ENCODE measurements at places on chromosomes 7 and 10.
A peak's percentile ranks its signal among the peaks of the same experiment; 100 is the strongest.

GRCh38 chr10:48602401-48603135, 2.3 kb downstream of the ARHGAP22 start:
- DNase-seq: no peak

DNA sequence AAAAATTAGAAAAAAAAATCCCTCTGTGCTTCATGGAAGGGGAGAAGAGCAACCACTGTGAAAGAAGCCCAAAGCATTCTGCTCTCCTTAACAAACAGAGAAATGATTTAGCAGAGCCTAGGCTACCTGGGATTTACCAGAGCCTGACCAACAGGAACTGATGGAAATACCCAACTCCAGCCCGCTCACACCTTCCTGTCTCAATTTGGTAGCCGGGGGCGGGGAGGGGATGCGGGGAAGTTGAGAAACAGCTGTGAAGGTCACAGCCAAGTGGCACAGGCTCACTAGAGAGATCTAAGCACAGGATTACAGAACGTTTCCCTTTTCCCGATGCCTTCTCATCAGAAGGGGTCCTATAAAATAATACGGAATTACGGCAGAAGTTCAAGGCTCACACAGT, 17.6 kb downstream of the RSU1 start:
- no peak for DNase-seq

DNA sequence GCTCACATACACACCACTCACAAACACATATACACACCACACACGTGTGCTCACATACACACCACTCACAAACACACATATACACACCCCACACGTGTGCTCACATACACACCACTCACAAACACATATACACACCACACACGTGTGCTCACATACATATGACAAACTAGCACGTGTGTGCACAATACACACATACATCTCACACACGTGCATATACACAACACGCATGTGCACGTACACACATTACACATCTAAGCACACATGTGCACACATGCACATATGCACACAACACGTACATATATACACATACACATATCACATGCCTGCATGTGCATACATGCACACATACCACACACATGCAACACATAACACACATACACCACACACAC, 78.3 kb upstream of the FOXK1 start:
- no peak for DNase-seq

- no peak for DNase-seq
Observed at GRCh38 chr10:103513380-103514060, 20.0 kb downstream of the NEURL1 start.

DNA sequence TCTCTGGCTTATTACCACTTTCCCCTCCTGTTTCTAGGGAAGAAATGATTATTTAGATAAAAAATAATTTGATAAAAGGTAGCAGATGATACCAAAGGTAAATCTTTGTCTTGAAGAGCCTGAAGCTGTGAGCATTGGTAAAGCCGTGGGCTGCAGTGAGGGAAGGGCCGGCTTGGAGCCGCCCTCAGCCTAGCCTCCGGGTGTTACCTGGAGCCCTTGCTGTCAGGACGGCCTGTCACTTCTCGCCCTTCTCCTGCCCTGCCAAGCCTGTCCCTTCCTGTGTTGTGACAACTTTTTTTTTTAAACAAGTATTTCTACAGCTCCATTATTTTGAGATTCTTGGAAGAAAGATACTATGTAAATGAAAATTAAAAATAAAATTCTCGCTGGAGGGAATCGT, 7.0 kb downstream of the CUX1 start:
- no peak for DNase-seq

DNA sequence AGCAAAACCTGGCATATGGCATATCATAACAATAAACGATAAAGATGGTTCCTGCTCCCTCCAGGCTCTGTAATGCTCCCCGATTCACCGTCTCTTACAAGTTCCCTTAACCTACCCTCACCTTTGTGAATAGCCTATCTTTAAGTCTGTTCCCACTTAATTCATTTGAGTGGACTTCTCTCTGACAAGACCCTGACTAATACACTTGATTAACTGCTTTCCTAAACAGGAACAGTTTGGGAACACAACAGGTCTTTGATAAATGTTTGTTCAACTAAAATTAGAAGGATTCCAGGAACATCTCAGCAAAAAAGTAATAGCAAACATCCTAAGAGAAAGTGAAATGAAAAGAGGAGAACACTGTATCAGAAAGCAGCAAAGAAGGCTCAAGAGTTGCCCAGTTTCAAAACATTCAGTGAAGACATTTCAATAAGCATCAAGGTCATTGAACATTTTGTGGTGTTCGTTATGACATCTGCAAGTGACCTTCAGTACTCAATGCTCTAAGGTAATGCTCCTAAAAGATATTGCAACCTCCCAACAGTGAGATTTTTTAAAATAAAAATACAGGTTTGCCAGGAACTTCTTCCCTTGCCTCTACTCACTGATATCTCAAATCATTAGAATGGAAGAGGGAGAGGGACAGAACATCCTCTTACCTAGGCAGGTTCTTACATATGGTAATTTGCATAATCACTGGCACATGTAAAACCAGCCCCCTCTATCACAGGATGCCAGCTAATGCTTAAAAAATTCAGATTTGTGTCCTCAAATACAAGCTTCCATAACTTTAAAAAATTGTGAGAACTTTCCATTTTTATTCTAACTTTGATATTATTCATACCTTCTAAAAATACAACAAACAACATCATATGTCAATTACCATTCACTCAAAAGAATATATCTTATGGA, 11.4 kb upstream of the ARHGAP12 start:
- DNase-seq: no peak

GRCh38 chr7:73618538-73618937, 5.8 kb downstream of the MLXIPL start:
- DNase-seq: no peak

- DNase-seq: no peak
Observed at GRCh38 chr10:99858849-99859248, 76.4 kb downstream of the ABCC2 start.

GRCh38 chr7:101602484-101603241, 26.4 kb downstream of the MYL10 start:
- peak; percentile 44 for DNase-seq

GRCh38 chr7:148772297-148773089, 73.8 kb downstream of the CUL1 start:
- DNase-seq: no peak

DNA sequence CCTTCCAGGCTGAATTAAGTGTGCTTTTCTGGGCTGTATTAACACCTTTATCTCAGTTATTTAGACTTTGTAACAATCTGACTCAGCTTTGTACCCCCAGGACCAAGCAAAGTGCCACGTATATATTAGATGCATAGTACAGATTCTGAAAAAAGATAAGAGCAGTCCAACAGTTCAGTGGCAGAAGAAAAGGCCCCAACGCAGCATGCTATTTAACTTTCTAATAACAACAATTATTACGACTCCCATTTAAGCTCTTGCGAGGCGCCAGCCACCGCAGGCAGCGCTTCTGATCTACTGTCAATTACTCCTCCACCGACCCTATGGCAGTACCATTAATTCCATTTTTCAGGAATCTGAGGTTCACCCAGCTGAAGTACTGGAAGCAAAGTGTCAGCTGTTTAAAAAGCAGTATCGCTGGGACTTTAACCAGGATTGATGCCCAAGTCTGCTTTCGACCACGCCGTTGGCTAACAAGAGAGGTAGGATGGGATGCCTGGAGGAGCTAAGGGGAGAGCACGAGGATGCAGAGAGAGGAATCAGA, 638 bp downstream of the LIPA start:
- DNase-seq: no peak

DNA sequence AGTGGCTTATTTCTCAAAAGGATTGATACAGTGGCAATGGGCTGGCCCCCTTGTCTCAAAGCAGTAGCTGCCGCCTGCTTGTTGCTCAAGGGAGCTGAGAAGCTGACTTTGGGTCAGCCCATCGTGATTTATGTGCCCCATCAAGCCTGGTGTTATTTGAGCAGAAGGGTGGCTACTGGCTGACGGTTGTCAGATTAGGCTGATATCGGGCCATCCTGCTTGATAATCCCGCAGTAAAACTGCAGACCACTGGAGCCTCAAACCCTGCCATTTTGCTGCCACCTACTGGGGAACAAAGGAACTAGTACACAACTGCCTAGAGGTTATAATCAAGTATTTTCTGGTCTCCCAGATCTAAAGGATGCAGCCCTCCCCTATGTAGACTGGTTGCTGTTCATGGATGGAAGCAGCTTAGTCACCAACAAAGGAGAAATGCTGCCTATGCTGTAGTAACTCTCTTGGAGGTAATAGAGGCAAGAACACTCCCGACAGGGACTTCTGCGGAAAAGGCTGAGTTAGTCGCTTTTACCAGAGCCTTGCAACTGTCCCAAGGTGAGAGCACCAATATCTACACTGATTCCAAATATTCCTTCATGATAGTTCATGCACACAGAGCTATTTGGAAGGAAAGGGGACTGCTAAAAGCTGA, 65.9 kb upstream of the ZNF92 start:
- peak; percentile 65 for DNase-seq

GRCh38 chr10:69049566-69049961, 38.3 kb upstream of the SRGN start:
- DNase-seq: no peak

DNA sequence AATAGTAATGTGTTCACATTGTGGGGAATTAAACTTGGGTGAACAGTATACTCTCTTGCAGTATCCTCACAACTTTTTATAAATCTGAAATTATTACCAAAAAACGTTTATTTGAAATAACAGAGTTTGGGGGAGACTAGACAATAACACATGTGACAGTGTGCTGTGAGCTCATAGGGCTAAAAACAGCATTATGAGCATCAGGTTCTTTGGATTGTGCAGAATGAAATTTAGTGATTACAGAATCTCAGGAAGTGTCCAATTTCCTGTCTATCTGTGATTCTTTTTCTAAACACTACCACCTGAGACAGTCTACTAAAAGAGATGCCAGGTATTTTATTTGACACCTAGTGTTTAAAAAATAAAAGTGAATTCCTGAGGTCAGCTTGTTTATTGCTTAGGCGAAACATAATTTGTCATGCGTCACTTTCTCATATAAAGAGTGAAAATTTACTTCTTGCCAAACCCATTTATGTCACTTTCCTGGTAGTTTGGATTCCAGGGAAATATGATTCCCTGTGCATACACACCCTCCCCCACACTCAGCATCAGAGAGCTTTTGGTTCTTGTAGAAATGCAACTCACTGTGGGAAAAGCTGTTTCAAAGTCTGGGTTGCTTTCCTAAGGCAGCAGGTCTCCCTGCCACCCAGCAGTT, 71.2 kb downstream of the AOAH start:
- DNase-seq: no peak

GRCh38 chr7:84245835-84246234, 51.2 kb upstream of the SEMA3A start:
- no peak for DNase-seq

GRCh38 chr7:40299097-40299496, 164.3 kb downstream of the SUGCT start:
- no peak for DNase-seq

- DNase-seq: no peak
Observed at GRCh38 chr10:121312587-121312986, 285.7 kb downstream of the FGFR2 start.

DNA sequence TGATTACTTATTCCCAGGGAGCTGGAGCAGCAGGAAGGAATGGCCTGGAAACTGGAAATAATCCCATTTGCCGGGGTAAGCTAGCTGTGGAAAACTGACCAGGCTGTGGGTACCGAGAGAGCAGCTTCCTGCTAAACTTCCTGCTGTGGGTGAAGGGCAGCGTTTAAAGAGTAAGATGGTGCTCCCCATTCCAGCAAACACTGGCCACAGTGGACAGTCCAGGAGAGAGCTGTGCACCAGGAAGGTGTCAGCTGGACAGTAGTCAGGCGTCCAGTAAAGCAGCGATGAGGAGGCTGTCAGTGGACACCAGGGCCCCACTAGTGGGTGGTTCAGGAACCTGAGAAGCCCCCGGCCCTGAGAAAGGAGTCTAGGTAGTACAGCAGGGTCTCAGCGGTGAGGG, 55.4 kb downstream of the TBXAS1 start:
- DNase-seq: no peak

- DNase-seq: no peak
Observed at GRCh38 chr10:102696736-102697135, 17.5 kb downstream of the ARL3 start.

- no peak for DNase-seq
Observed at GRCh38 chr10:105964009-105964408, 1200.5 kb downstream of the SORCS1 start.

GRCh38 chr7:91050677-91051076, 213.6 kb upstream of the FZD1 start:
- DNase-seq: no peak

- no peak for DNase-seq
Observed at GRCh38 chr10:75672111-75672671, 240.8 kb downstream of the LRMDA start.

GRCh38 chr7:151717415-151717814, 159.5 kb downstream of the PRKAG2 start:
- DNase-seq: no peak

DNA sequence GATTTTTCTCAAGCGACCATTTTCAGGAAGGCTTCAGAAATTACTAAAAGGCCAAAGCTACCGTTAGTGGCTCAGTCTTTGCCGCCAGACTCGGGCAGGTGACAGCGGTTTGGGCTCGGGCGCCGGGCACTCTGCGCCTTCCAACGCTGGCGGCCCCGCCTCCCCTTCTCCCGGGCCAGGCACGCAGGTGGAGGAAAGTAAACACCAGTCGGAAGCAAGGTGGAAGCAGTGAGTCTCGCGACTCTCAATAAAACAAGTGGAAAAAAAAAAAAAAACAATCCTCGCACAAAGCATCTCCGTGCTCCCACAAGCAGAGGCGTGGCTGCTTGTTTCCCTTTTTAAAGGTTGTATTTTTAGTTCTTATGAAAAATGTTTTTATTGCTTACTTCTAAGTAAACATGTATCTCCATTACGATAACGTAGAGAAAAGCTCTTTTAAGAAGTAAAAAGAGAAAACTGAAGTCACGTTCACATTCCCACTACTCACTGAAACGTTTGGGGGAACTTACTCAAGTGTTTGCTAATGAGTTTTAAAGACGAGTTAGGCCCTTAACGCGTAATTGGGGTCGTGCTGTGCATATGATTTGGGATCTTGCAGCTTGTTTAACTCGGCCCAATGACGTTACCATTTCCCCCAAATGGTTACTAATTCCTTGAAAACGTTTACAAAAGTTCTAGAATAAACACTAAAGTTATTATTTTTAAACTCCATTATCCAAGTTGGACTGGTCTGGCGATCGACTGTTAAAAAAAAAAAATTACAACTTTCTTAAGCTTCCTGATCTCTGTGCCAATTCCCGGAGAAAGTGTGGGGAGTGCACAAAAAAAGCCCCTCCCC, 864 bp downstream of the CDCA7L start:
- no peak for DNase-seq

DNA sequence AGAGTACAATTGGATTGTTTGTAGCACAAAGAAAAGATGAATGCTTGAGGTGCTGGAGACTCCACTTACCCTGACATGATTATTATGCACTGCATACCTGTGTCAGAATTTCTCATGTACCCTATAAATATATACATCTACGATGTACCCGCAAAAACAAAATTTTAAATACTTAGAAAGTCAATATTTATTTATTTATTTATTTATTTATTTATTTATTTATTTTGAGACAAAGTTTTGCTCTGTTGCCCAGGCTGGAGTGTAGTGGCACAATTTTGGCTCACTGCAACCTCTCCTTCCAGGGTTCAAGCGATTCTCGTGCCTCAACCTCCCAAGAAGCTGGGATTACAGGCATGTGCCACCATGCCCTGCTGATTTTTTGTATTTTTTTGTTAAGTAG, 35.1 kb upstream of the EBF3 start:
- DNase-seq: no peak

GRCh38 chr7:43593010-43593409, 10.1 kb downstream of the STK17A start:
- no peak for DNase-seq
